ENCODE measurements at places on chromosomes 7 and 10. TPM values are rescaled to one million over a fixed set of nuclear protein-coding genes. Genes with fewer than 3 reads are reported as not detected.

DNA sequence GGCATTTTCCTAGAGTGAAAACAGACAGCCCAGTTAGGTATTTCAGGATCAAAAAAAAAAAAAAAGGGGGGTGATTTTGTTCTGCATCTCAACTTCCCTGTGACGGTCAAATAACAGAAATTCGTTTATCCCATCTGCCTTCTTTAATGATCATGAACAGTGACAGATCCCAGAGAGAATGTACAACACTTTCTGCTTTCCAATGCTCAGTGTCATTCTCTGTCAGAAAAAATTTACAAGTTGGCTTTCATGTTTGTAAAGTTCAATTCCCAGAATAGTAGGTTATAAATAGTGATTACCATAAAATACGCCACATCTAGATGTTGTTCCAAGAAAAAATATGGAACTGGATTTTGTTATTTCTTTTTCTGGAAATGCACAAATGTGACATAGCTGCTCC is 1013.2 kb upstream of the PHF14 start:
- no peak overlapping the region for H3K27ac ChIP-seq
- H3K4me1 ChIP-seq: no peaks in the 10 kb centered on the region
- no peaks in the 10 kb centered on the region for H3K36me3 ChIP-seq

The LMBR1 gene
- total RNA-seq: 38.8 TPM

The RNF32 gene
- 2.2 TPM for total RNA-seq

The ADGRA1 gene
- total RNA-seq: not detected

DNA sequence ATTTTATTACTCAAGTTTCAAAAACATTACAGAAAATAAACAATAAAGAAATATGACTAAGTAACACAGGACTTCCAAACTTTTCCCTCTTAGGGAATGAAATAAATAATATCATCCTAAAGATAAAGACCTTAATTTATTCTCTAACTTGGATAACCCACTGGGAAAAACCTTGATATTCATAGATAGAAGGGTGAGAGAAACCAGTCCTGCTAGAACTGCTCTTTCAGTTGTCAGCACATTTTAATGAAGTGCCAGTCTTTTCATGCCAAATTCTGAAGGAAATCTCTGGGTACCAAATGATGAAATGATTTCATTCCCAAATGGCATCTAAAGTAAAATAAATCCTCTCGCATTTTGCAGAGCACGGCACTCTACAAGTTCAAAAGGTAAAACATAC is 114.5 kb upstream of the SMIM30 start:
- DNase-seq: no peak
- H3K27ac ChIP-seq: no peak overlapping the region
- no peaks in the 10 kb centered on the region for H3K27me3 ChIP-seq

DNA sequence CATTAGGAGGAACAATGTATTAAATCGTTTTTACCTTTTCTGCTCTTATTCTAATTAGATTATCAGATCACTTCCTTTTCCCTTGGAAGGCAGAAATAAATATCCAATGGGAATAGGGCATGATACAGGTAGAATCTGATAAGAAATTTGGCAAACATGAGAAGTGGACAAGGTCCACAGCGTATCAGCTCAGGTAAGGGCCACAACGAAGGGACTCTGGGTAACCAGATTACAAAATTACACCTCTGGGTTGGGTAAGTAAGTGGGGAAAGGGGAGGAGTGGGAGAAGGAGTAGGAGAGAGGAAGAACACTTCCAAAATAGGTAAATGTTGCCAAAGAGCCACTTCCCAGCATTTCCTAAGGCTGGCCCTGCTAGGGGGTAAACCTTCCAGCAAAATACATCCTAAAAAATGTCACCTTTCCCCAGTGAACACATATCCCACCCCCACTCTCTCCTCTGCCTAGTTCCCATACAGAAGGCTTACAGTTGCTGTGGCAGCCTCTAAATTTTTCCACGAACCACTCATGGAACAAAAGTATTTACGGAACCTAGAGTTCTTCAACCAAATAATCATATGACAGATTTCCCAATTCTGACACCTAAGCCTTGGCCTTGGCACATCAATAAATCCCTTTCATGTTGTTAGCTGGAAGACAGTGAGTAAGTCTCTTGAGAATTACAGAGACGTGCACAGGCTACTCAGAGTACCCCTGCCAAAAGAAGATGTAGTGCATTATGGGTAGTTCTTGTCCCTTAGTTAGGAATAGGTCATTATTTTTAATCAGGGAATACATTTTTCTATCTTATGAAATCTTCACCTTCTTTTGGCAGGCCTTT is 51.5 kb upstream of the DLX6 start:
- DNase-seq: no peak
- no peaks in the 10 kb centered on the region for H3K4me1 ChIP-seq
- no peak overlapping the region for H3K27ac ChIP-seq
- no peaks in the 10 kb centered on the region for H3K36me3 ChIP-seq
- no peak overlapping the region for H3K4me3 ChIP-seq

DNA sequence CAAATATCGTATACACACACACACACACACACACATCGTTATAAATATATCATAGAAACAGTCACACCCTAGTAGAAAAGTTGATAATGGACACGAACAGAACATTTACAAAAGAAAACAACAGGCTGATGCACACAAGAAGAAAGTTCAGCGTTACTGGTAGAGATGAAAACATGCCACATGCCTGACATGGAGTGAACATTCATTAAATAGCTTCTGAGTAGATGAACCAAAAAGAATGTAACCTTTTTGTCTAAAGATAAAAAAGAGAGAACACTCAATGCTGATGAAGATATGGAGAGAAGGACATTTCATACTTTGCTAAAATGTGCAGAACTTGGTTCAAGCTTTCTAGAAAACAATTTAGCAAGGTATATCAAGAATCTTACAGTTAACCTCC is 173.4 kb upstream of the KLF14 start:
- peaks cover 61% of the 10 kb centered on the region for H3K36me3 ChIP-seq
- DNase-seq: no peak
- peaks cover 81% of the 10 kb centered on the region for H3K4me1 ChIP-seq
- no peaks in the 10 kb centered on the region for H3K27me3 ChIP-seq
- no peak overlapping the region for H3K4me3 ChIP-seq
- H3K27ac ChIP-seq: peak overlapping the region; percentile 63

DNA sequence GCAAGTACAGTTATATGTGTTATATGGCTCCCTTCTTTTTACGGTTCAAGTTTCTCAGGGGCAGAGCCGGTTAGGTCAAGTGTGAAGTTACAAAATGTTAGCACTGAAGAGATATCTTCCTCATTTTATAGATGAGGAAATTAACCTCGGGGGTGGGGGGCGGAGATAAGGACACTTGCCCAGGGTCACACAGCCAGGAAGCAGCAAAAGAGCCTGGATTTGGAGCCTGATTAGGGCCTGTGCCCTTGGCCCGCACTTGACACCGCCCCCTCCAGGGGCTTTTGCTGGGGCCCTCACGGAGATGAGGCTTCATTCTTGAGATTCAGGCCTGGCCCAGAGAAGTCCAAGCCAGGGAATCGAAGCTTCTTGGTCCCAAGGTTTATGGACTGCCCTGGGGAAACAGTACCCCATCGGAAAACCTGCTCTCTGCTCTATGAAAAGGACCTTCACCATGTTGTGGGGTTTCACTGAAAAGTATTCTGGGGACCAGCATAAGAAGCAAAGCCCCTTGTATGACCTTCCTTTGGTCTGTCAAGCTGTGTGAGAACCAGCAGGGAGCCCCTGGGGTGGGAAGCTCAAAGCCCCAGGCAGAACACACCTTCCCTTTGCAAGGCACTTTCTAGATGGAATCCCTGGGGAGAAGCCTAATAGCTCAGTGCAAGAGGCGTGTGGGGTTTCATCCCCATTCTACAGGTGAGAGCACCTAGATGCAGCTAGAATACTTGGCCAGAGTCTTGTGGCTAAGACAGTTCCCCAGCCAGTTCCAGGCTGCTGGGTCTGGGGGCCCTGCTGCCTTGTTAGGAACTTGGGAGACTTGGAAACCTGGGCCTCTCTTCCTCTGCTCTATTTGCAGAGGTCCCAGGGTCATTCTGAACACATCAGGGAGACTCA is 21.9 kb downstream of the UNC5B start:
- H3K27ac ChIP-seq: no peak overlapping the region
- H3K27me3 ChIP-seq: peaks cover 1% of the 10 kb centered on the region
- DNase-seq: no peak
- H3K4me1 ChIP-seq: no peaks in the 10 kb centered on the region
- no peaks in the 10 kb centered on the region for H3K36me3 ChIP-seq

DNA sequence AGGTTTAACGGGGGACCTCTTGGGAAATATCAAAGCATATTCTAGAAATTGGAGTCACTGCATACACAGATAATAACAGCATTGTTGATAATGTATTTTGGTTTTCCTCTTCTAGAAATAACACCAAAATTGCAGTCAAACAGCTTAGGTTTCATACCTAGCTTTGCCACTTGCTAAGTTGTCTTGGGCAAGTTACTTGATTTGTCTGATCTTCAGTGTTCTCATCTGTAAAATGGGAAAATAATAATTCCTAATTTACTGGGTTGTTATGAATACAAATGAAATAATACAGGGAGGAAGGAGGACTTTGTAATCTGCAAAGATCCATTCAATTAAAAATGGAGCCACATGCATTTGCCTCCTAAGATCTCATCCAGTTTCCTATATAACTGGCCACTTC is 20.3 kb upstream of the NUP205 start:
- no peak for DNase-seq
- H3K4me1 ChIP-seq: no peaks in the 10 kb centered on the region
- H3K27ac ChIP-seq: no peak overlapping the region
- H3K27me3 ChIP-seq: peaks cover 33% of the 10 kb centered on the region

DNA sequence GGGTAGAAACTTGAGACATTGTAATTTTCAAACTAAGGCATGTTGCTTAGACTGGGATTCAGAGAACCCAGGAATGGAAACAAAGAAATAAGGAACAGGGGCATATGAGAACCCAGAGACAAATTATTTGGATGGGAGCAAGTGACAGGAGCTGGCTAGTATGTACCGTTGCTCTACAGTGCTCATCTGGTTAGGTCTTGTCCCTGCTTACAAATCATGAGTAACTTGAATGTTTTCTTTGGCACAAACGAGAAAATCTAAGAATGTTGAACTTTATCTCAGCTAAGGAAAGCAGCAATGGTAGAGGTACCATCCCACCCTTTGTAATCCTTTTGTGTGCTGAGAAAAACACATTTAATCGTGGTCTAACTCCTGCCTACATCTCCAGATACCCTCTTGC is 116.0 kb upstream of the IMMP2L start:
- H3K4me3 ChIP-seq: no peak overlapping the region
- no peaks in the 10 kb centered on the region for H3K4me1 ChIP-seq
- H3K36me3 ChIP-seq: no peaks in the 10 kb centered on the region
- DNase-seq: no peak

GRCh38 chr7:25659841-25660240 is 431.6 kb upstream of the NPVF start:
- H3K4me1 ChIP-seq: peaks cover 6% of the 10 kb centered on the region
- DNase-seq: no peak
- no peaks in the 10 kb centered on the region for H3K36me3 ChIP-seq

DNA sequence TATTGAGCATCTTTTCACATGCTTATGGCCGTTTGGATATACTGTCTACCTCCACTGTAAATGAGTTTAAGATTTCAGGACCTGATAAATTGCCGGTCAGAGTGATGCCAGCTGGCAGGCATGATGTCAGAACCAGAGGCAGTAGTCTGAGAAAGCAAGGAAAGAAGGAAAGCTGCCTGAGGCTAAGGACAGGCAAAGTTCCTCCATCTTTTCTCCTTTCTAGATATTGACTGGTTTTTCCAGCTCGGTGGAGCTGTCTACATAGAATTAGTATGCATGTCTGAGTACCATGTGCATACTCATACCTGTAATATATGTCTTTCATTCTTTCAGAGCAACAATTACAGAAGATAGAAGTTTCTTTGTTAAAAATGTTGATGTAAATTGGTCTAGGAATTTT is 52.3 kb downstream of the CDCA7L start:
- no peak overlapping the region for H3K27ac ChIP-seq
- H3K4me1 ChIP-seq: peaks cover 13% of the 10 kb centered on the region
- no peaks in the 10 kb centered on the region for H3K27me3 ChIP-seq
- H3K4me3 ChIP-seq: no peak overlapping the region
- no peak for DNase-seq

GRCh38 chr7:85573844-85574243 is 387.0 kb upstream of the SEMA3D start:
- no peak overlapping the region for H3K4me3 ChIP-seq
- no peaks in the 10 kb centered on the region for H3K4me1 ChIP-seq
- no peaks in the 10 kb centered on the region for H3K36me3 ChIP-seq
- no peak overlapping the region for H3K27ac ChIP-seq

DNA sequence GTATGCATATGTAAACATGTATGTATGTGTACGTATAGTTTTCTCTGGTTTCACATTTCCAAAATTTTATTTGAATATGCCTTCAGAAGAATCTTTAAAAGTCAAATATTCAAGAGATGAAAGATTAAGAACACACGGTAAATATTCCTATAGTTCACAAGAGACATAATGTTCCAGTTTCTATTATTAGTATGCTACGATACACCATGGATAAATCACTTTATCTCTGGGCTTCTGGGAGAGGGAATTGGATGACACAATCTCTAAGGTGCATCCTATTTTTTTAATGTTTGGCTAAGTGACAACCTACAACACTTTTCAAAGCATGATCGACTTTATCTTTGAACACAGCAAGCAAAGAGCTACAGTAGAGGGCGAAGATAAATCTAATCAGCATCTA is 13.8 kb downstream of the TM9SF3 start:
- no peaks in the 10 kb centered on the region for H3K27me3 ChIP-seq
- H3K4me1 ChIP-seq: peaks cover 22% of the 10 kb centered on the region
- DNase-seq: no peak
- no peak overlapping the region for H3K27ac ChIP-seq

DNA sequence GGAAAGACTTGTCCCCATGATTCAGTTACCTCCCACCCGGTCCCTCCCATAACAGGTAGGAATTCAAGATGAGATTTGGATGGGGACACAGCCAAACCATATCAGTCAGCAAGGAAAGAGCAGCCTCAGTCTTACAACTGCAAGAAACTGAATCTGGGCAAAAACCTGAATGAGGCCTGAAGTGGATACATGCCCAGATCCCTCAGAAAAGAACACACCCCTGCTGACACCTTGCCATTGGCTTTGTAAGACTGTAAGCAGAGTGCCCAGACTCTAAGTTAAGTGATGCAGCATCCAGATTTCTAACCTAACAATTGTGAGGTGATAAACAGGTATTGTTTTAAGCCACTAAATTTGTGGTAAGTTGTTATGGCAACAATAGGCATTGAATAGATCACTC is 670.8 kb downstream of the SORCS1 start:
- no peaks in the 10 kb centered on the region for H3K36me3 ChIP-seq
- no peaks in the 10 kb centered on the region for H3K4me1 ChIP-seq
- no peak overlapping the region for H3K27ac ChIP-seq
- no peak overlapping the region for H3K4me3 ChIP-seq
- H3K27me3 ChIP-seq: no peaks in the 10 kb centered on the region
- DNase-seq: no peak

- H3K27ac ChIP-seq: peak overlapping the region; percentile 99
- peaks cover 75% of the 10 kb centered on the region for H3K4me1 ChIP-seq
- peak overlapping the region; percentile 58 for H3K4me3 ChIP-seq
- H3K36me3 ChIP-seq: peaks cover 12% of the 10 kb centered on the region
- no peaks in the 10 kb centered on the region for H3K27me3 ChIP-seq
Observed at GRCh38 chr10:133259602-133259989, 17.1 kb downstream of the ADAM8 start.

The CPXM2 gene
- total RNA-seq: not detected

The TRDMT1 gene
- 17.2 TPM for total RNA-seq

The SLC26A3 gene
- total RNA-seq: not detected

The EBLN1 gene
- not detected for total RNA-seq

Measured in activated CD4-positive, alpha-beta T cell treated with anti-CD3 and anti-CD28 coated beads, Interleukin-2, amount 10 ng/mL, durations not matched to agents 7 days and 5 days (primary cell).